ENCODE measurements at places on chromosomes 6 and 20.

DNA sequence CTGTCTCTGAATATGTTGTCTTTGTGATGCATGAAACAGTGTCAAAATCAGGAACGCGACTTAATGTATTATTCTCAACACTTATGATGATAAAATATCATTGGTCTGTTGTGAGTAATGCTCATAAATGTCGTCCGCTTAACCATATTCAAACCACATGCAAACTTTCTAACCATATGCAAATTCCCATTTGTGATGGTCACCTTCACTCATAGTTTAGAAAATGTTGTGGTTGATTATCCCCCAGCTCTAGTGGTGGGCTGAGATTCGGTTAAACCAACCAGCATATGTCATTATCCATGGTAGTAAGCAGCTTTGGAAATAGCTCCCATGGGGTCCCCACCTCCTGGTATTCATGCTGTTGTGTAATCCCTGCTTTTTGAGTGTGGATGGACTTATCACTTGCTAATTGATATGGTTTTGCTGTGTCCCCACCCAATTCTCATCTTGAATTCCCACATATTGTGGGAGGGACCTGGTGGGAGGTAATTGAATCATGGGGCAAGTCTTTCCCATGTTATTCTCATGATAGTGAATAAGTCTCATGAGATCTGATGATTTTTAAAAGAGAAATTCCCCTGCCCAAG, 360.0 kb upstream of the TSHZ2 start:
- no peak for DNase-seq

DNA sequence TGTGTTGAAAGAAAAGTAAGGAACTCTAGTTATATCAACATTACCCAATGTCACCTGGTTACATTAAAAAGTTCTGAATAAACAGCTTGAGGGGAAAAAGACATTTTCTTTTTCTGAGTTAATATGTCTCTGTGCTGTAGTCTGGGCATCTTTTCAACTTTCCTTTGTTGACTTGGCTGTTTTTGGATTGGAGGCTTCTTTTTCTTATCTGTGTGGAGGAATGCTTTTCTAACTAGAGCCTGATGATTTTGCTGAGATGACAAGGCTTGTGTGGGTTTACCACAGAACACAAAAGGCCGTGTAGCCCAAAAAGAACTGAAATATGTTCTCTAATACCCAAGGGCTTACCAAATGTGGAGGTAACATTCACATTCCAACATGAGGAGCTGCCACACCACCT, 161.8 kb downstream of the KCNQ5 start:
- no peak for DNase-seq

DNA sequence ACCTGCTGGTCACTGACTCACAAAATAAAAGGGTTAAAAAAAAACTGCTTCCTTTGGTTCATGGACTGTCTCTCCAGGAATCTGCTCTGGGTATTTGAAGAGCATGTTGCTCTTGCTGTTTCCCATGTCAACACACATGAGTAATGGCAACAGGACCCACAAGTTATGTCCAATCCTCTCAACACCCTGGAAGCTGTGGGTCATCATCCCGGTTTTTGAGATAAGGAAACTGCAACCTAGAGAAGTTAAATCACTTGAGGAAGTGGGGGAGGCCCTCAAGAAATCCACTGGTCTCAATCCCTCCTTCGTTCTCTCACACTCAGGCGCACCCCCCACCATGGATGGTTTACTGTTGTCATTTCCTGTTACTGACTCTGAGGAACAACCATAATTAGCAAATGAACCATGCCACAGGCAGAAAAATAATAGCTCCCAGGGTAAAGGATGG, 12.4 kb downstream of the MAP1LC3A start:
- no peak for DNase-seq

DNA sequence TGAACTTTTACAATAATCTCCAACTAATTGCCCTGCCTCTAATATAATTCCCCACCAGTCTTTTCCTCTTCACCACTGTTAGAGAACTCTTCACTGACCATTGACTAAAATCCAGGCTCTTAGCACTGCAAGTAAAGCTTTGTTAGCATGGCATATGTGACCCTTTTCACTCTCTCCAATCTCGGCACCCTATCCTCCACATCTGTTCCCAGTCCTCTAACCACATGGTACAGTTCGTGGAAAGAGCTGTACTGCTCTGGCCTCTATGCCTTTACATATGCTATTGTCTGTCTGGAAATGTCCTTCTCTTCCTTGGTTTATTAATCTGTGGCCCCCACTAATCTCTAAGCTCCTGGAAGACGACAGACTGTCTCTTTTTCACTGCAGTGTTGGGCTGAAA, 63.0 kb upstream of the EIF2S2 start:
- no peak for DNase-seq

GRCh38 chr6:40936818-40937251, 102.2 kb downstream of the UNC5CL start:
- no peak for DNase-seq

- DNase-seq, result no peak
Measured at GRCh38 chr6:56524891-56525703, 117.6 kb downstream of the DST start.

DNA sequence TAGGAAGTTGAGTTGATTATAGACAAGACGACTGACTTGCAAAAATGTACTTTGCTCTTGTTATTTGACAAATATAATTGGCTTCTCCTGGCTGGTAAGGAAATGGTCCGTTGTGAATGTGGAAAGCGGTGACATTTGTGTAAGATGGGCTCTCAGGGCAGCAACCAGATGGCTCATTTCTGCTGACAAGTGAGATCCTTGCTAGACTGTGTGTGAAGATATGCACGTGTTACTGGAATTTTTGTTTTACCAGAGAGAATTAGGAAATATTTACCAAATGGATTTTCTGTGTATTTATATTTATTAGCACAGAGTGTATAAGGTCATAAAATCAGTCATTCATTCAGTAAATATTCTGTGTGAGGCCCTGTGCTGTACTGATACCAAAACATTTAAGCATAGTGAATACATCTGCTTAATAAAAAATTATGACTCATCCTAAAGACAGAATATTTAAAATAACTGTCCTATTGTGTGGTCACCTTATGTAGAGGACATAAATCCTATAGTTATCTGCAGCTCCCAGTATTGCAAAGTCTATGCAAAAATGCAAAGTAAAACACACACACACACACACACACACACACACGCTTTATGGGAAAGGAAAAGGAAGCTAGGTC, 109.9 kb upstream of the ASF1A start:
- no peak for DNase-seq

DNA sequence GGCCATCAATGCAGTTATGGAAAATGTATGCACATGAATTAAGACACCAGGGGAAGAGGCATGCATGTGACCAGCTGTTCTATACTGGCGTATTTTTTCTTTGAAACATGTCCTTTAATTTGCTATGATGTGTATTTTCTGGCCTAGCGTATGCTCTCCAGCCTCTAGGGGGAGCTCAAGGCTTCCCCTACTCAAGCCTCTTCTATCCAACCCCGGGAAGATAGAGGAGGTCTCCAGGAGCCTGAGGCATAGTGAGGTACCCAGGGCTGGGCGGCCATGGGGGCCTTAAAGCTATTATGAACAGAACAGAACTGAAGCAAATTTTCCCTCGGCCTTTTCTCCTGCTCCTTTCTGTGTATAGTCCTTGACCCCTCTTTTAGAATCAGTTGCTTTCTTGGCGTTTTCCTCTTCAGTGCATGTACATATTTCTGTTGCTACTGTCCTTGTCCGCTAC, 528.9 kb downstream of the MAFB start:
- DNase-seq, result peak; percentile 26

DNA sequence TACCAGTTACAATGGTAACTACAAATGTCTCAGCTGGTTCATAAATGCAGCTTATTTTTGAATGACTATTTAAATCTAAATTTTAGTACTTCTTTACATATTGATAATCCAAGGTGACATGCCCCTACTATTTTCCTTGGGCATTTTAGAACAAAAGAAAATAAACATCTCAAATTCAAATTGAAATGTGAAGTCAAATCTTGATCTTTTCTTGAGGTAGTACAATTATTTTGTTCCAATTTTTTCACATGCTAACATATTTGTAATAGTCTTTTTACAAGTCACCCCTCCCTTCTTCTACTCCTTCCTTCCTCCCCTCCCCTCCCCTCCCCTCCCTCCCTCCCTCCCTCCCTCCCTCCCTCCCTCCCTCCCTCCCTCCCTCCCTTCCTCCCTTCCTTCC, 370.1 kb upstream of the MMS22L start:
- DNase-seq, result no peak

DNA sequence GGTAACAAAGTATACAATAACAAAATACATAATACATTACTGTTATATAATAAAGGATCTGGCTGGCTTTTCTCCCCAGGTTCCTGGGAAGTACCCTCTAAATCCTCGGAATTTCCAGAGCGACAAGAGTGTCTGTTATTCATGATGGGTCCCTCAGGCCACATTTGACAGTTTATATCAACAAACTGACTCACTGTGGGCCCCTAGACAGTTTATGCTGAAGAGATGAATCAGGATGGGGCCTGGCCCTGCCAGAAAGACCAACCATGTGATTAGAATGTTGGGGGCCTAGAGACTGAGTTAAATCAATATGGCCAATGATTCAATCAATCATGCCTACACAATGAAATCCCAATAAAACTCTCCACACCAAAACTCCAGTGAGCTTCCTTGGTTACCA, 13.5 kb downstream of the USP45 start:
- no peak for DNase-seq

- DNase-seq, result no peak
Measured at GRCh38 chr20:23920408-23921325, 41.1 kb upstream of the CST5 start.

Data from smooth muscle cell of the brain vasculature (primary cell).